Thyroid gland (tissue), 4 donors: ENCODE measurements at places on chromosomes 2 and 18. TPM values are rescaled to one million over a fixed set of nuclear protein-coding genes. Genes with fewer than 3 reads are reported as not detected.

The TOGARAM2 gene
- 0.40 TPM for total RNA-seq

DNA sequence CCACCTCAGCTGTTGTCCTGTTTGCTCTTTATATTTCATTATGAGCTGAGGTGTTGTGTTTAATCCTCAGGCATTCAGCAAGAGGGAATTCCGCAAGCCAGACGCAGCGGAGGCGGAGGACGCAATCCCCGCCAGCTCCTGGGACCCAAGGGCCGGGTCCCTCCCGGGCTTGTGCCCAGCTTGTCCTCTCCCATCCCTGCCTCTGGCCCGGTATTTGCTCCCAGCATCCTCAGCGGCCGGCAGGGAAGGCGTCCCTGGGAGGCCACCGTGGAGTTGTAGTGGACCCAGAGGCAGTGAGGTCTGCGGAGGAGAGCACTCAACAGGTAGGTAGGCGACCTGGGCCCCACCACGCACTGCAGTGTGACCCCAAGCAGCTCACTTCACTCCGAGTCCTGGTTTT lies 42.5 kb upstream of the FOSL2 start:
- no peak for DNase-seq
- no peak overlapping the region for H3K4me3 ChIP-seq
- no peaks in the 10 kb centered on the region for H3K27me3 ChIP-seq
- peaks cover 4% of the 10 kb centered on the region for H3K4me1 ChIP-seq

- no peaks in the 10 kb centered on the region for H3K36me3 ChIP-seq
- no peak for DNase-seq
- no peak overlapping the region for H3K27ac ChIP-seq
- H3K27me3 ChIP-seq = no peaks in the 10 kb centered on the region
- H3K4me1 ChIP-seq = no peaks in the 10 kb centered on the region
These were observed 202.1 kb upstream of the RND3 start for GRCh38 chr2:150689590-150689989.

The C2orf81 gene
- total RNA-seq = 2.8 TPM

DNA sequence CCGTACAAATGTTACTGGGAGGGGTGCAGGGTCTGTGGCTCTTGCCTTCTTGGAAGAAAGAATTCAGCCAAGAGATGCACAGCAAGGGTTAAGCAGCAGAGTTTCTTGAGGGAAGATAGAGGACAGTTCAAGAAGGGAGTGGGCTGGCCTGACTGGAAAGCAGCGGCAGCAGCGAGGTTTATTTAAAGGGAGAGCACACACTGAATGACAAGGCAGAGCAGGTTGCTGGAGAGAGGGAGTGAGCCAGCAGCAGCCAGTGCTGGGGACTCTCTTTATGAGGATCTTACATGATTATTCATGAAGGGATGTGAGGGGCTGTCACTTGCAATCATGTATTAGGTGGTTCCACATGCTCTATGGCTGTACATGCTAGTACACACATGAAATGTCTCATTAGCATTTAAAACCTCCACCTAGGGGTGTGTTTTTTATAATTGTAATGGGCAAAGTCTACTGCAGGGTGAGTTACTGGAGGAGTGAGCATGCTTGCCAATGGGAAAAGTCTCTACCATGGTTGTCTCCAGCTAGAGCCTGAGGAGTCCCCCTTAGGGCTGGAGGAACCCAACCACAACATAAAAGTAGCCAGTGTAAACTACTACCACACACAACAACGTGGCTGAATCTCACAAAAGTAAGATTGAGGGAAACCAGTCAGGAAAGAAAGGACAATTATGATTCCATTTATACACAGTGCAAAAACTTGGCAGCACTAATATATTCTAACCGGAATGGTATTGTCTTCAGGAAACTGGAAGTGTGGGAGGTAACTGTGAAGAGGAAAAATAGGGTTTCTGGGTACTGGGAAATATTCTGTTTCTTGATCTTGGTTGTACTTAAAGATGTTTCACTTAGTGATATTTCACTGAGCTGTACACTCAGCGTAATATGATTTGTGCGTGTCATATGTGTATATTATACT lies 87.6 kb upstream of the FAM110C start:
- peaks cover 5% of the 10 kb centered on the region for H3K27me3 ChIP-seq
- H3K36me3 ChIP-seq = no peaks in the 10 kb centered on the region
- H3K4me3 ChIP-seq = no peak overlapping the region
- no peak for DNase-seq

DNA sequence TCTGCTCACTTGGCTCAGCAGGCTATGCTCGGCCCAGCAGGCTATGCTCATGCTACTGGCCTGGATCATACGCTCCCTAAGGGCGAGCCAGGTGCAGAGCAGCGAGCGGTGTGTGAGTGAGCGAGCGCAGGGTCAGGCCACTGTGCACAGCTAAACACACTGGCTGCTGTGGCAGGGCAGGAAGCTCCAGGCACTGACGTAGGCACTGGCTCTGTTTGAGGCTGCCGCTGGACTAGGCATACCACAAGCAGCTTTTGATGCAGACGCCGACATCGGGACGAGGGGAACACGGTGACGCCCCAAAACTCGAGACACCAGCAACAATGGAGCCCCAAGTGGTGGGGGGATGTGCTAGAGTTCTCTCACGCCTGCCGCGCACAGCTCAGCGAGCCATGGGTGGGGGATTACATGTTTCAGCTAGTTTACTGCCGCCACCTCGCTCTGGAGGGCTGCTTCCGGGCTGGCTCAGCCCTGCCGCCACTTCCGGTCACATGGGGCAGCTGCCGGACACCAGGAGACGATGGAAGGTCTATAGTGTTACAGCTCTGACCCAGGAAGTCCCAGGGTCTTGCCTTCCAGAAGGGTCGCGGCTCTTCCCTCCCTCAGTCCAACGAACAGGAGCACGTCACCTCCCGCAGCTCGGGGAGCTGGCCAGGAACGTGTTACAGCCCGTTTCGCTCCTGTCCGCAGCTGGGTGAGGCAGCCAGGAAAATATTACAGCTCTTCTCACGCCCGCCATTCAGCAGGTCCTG lies 1176.9 kb upstream of the LRRTM1 start:
- DNase-seq = no peak
- H3K36me3 ChIP-seq = no peaks in the 10 kb centered on the region
- no peaks in the 10 kb centered on the region for H3K4me1 ChIP-seq
- no peak overlapping the region for H3K27ac ChIP-seq

GRCh38 chr18:24616653-24617052 lies 156.2 kb downstream of the HRH4 start:
- no peaks in the 10 kb centered on the region for H3K36me3 ChIP-seq
- H3K27ac ChIP-seq = no peak overlapping the region
- no peaks in the 10 kb centered on the region for H3K4me1 ChIP-seq
- no peak for DNase-seq

The FBXO15 gene
- 1.9 TPM for total RNA-seq

DNA sequence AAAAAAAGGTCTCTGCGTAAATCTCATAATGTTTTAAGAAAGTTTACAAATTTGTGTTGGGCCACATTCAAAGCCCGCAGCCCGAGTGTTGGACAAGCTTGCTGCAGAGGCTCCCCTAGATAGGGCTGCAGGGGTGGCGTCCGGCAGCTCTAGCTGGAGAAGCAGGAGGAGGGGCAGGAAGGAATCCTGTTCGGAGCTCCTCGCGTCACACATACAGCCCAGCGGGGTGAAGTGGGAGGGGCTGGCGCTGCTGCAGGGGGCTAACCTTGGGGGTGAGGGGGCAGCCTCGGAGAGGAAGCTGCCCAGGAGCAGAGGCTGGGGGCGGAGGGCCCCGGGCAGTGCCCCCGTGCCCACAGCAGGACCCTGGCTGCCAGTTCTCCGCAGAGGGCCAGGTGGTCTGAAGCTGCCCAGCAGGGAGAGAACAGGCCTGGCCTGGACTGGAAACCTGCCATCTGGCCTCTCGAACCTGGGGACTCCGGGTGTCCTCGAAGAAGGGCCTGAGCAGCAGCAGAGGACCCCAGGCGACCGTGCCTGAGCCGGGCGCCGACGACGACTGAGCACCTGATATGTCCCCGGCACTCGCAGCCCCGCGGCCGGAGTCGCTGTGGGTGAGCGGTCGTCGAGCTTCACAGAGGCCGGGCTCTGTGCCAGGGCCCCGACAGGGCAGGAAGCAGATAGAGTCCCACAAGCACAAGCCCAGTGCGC lies 2.6 kb upstream of the GPR35 start:
- no peaks in the 10 kb centered on the region for H3K36me3 ChIP-seq
- peak; percentile 54 for DNase-seq
- H3K4me1 ChIP-seq = peaks cover 8% of the 10 kb centered on the region
- H3K4me3 ChIP-seq = no peak overlapping the region

- H3K27ac ChIP-seq = no peak overlapping the region
- no peaks in the 10 kb centered on the region for H3K27me3 ChIP-seq
- DNase-seq = no peak
- H3K4me3 ChIP-seq = no peak overlapping the region
- peaks cover 15% of the 10 kb centered on the region for H3K4me1 ChIP-seq
These were observed 78.5 kb downstream of the ACAA2 start for GRCh38 chr18:49734836-49735235.

The IRS1 gene
- total RNA-seq = 101 TPM

GRCh38 chr18:4236940-4237663 lies 218.0 kb downstream of the DLGAP1 start:
- H3K27ac ChIP-seq = no peak overlapping the region
- H3K4me1 ChIP-seq = no peaks in the 10 kb centered on the region
- no peak for DNase-seq
- H3K27me3 ChIP-seq = no peaks in the 10 kb centered on the region
- no peaks in the 10 kb centered on the region for H3K36me3 ChIP-seq

- H3K27me3 ChIP-seq = no peaks in the 10 kb centered on the region
- H3K36me3 ChIP-seq = no peaks in the 10 kb centered on the region
- peak; percentile 100 for DNase-seq
- peak overlapping the region; percentile 63 for H3K4me3 ChIP-seq
- peak overlapping the region; percentile 79 for H3K27ac ChIP-seq
These were observed 435 bp upstream of the GPR155 start for GRCh38 chr2:174487108-174487819.

DNA sequence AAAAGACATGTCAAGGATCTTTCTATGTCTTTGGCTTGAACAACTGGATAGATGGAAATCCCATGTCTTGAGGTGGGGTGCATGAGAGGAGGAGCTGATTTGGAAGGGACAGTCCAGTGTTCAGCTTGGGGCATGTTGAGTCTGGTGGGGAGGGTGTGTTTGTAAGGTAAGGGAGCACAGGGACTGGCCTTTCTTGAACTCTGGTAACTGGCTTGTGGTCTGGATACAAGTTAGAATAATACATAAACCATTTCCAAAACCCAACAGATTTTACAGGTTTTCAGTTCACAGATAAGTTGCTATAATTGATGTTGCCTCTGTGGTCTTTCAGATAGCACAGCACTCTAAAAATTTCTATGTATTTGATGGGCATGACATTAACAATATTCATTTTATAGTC lies 24.2 kb downstream of the RHBDD1 start:
- H3K27ac ChIP-seq = no peak overlapping the region
- DNase-seq = no peak
- peaks cover 10% of the 10 kb centered on the region for H3K4me1 ChIP-seq

DNA sequence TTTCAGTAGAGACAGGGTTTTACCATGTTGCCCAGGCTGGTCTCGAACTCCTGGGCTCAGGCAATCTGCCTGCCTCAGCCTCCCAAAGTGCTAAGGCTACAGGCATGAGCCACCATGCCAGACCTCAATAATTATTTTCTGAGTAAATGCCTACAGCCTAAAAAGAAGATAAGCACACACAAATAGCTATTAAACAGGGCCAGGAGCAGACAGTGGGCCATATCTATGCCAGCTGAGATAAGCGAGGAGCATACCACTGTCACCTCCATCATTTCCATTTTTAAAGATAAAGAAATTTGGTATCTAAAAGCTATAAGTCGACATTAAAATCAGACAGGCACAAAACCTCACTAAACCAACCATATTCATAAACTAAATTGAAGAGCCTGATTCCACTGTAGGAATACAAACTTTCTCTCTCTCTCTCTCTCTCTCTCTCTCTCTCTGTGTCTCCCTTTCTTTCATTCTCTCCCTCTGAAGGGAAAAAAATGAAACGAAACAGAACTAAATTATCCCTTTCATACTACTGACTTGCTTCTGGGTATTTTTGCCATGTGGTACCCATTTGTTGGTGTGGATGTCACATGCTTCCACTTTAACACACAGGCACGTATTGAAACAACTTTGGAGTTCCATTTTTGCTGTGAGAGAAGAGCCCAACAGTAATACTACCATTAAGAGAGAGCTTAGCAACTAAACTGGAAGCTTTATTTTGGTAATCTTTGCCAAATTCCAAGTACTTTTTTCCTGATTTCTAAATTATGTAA lies 51.0 kb downstream of the FARSB start:
- no peaks in the 10 kb centered on the region for H3K36me3 ChIP-seq
- no peak for DNase-seq
- no peak overlapping the region for H3K4me3 ChIP-seq
- no peaks in the 10 kb centered on the region for H3K4me1 ChIP-seq
